ENCODE measurements at places on chromosomes 13 and 19.
A peak's percentile ranks its signal among the peaks of the same experiment; 100 is the strongest.

GRCh38 chr13:111186305-111186935 is 71.3 kb downstream of the ARHGEF7 start:
- no peak for DNase-seq

DNA sequence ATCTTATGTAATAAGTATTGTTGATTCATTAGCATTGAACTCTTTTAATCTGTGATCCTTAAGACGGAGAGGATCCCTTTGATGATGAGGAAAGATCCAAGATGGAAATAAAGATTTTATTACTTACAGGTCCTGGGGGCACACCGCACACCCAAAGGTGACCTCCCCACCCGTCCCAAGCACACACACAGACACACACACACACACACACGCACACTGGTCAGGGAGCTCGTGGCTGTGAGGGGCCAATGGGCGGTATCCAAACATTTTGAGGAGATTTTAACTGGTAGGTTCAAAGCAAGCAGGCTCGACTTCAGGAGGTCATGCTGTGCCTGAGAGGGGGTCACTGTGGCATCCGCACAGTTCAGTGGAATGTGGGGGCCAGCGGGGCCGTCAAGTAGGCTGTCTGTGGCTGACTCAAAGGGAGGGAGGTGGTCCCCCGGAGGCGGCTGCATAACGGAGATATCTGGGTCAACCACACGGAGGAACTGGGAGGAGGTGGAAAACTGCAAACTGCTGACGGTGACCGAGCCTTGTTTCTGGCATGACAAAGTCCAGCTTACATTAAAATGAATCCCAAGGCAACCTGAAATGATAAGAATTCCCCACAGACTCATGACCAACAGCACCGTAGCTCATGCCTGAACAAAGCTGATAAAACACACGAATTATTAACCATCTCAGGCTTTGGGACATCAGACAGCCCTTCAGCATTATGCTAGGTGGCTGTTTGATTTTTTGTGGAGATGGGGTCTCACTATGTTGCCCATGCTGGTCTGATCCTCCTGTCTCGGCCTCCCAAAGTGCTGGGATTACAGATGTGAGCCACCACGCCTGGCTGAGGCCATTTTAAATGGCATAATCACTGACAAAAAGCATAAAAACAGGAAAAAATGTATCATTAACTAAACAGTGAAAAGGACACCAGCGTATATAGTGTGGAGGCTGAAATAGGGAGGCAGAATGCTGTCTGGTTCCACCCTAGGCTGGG is 20.9 kb upstream of the SIGLEC11 start:
- DNase-seq, result no peak

- DNase-seq, result no peak
These were observed 29.9 kb downstream of the EFNA2 start for GRCh38 chr19:1315470-1316166.

- DNase-seq, result no peak
These were observed 1.9 kb downstream of the CBARP start for GRCh38 chr19:1235625-1236538.

DNA sequence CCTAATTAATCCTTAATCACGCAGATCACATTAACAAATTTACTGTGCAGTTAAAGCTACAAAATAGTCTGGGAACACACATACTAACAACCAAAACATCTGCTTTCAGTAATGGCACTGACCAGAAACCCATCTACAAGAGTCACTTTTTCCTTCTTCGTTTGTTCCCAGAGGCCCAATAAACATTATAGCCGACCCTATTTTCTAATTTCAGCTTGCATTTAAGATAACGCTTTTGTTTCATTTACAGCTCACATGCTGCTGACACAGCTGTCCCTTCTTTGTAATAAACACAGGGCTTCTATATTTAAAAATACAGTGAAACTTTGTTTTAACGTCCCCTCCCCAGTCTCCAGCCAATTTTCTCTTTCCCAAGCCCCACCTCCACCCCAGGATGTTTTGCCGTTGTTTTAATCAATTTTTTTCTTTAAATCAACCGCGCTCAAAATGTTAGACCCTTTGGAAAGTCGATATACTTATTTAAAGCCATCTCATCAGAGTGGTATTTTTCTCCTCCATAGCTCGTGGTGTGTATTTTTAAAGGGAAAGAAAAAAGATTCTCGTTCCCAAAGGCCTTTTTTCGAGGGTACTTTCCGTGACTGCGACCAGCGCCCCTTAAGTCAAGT is 1.7 kb upstream of the WBP4 start:
- DNase-seq, result no peak

GRCh38 chr13:79434556-79434955 is 28.5 kb upstream of the RBM26 start:
- DNase-seq, result no peak

DNA sequence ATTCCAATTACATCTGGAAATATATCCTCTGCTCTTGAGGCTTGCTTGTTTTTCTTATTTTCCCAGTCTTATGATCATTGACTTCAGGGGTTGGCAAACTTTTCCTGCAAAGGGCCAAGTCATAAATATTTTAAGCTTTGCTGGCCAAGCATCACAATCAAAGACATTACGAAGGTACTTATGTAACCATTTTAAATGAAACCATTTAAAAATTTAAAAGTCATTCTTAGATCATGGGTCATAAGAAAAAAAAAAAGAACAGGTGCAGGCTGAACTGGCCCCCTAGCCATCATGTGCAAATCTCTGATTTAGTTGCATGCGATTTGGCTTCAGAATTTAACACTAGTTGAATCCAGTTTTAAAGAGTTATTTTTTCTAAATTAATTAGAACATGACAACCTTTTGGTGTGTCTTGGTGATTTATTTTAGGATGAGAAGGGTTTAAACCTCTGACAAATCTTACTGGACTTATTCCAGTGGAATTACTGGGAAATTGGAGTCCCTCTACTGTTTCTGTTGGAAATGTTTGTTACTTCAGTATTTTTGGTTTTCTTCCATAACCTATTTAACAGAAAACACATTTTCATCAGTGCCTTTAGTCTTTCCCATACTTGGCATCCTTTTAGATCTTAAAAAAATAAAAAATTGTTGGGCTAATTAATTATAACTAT is 148.1 kb downstream of the NHLRC3 start:
- DNase-seq, result no peak

DNA sequence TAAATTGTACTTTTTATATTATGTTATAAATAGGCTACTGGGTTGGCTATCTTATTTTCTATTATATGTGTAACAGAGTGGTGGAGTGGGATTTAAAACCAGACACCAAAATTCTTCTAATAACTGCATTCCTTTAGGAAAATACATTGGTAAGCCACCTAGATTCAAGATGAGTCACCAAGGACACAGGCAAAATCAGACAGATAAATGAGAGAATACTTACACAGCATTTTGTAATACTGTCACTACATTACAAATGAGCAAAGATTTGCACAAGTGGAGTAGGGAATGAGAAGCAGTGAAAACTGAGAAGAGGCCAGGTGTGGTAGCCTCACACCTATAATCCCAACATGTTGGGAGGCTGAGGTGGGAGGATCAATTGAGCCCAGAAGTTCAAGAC is 6.2 kb upstream of the SPART start:
- DNase-seq, result no peak

DNA sequence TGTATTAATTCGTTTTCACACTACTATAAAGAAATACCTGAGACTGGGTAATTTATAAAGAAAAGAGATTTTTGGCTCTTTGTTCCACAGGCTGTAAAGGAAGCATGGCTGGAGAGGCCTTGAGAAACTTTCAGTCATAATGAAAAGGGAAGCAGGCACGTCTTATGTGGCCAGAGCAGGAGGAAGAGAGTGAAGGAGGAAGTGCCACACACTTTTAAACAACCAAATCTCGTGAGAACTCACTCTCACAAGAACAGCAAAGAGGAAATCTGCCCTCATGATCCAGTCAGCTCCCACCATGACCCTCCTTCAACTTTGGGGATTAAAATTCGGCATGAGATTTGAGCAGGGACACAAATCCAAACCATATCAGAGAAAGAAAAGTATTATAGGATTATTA is 1255.9 kb upstream of the MIR17HG start:
- no peak for DNase-seq

- DNase-seq, result no peak
These were observed 319.5 kb upstream of the OBI1 start for GRCh38 chr13:78978381-78978998.

- no peak for DNase-seq
These were observed 606.7 kb upstream of the KLHL1 start for GRCh38 chr13:70714993-70715392.

DNA sequence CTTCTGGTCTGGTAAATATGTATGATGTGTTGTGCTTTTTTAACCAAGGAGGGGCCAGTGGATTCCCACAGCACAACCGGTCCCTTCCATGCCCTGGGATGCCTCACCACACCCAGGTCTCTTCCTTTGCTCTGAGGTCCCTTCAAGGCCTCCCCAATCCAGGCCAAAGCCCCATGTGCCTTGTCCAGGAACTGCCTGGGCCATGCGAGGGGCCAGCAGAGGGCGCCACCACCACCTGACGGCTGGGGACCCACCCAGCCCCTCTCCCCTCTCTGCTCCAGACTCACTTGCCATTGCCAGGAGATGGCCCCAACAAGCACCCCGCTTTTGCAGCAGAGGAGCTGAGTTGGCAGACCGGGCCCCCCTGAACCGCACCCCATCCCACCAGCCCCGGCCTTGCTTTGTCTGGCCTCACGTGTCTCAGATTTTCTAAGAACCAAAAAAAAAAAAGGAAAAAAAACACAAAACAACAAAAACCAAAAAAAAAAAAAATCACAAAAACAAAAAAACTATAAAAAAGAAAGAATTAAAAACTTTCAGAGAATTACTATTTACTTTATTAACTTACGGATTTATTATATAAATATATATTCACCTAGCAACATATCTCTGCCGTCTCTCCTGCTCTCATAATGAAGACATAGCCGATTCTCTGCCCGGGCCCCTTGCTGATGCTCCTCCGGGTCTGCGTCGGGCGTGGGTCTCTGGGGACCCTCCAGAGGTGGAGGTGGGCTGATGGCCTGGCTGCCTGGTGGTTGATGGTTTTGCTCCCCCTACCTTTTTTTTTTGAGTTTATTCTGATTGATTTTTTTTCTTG is 14.4 kb downstream of the CAPN12 start:
- DNase-seq, result peak; percentile 61

DNA sequence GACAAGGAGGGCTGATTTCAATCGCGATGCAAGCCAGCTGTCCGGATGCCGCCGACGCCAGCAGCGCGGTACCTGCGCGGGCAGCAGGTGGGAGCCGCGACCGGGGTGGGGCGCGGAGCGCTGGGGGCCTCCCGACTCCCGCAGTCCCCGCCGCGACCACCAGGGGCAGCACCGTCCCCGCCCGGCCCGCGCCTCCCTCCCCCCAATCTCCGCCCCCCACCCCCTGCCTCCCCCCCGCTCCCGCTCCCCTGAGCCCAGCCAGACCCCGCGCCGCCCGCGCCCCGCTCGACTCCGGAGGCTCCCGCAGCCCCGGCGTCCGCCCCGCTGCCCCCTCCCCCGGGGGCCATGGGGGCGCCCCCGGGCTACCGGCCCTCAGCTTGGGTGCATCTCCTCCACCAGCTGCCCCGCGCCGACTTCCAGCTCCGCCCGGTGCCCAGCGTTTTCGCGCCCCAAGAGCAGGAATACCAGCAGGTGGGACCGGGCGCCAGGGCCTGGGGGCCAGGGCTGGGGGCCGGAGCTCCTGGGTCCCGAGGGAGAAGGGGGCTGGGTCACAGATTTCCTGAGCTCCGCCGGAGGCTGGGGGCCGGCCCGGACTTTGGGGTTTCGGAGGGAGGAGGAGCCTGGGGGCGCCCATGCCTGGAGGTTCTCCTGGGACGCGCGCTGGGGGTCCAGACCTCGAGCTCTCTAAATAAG is at the start of gene TTYH1:
TSS of gene TTYH1 (plus strand) at position 257 of the 693 bp plus-strand sequence. CDS start at position 346, 89 bp downstream.
- peak; percentile 23 for DNase-seq

- no peak for DNase-seq
These were observed 11.6 kb downstream of the SPATA13 start for GRCh38 chr13:24172071-24172470.

DNA sequence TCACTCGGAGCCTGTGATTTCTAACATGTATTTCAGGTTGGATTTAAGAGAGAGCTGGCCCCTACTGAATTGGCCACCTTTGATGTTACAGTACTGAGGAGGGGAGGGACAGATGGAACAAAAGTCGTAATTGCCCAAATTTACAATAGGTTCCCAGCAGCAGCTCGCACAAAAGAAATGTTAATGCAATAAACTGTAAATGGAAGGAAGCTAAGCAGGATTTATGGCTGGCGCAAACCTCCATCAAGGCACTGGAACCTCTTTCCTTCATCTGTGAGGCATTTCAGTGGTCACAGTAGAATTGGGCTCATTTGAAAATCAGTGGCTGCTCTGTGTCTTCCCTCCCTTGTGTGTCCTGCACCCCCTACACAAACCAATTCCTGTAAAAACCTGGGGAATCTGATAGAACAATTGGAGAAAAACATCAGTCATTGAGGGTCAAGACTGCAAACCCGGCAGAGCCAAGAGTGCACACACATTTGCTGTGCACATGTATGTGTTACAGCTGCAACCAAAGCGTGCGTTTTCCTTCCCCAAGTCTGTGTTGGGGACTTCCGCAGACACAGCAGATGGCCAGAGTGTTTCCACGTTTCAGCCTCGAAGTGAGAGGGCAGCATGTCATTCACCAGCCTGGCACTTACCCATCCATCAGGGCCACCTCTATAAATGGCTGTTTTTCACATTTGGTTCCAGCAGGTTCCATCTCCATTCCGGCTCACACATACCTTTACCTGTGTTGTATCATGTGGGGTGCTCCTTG is 192.8 kb downstream of the TM9SF2 start:
- DNase-seq, result no peak

- DNase-seq, result no peak
These were observed at the start of gene POSTN for GRCh38 chr13:37598597-37598996. Gene POSTN, minus strand, starts transcription at chr13:37598768. Its CDS starts 42 bp downstream, at chr13:37598726.

DNA sequence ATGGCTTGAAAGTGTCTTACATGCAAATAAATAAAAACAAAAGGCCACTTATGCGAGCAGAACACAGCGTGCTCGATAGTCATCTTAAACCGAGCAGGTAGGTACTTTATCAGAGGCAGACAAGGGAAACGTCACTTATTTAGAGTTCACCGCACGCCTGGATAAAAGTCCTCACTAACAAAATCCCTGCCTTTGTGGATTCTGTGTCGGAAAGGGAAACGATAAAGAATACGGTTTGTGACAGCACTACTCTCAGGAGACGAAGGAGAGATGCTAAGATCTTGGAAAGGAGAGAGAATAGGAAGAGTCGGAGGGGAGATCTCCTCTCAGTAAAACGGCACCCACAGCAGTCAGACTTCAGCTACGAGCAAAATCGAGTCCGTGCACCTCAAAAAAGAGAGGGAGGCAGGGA is 581 bp downstream of the RCBTB1 start:
- DNase-seq, result no peak

- DNase-seq, result peak; percentile 12
These were observed at the start of gene ZNF418 for GRCh38 chr19:57934820-57935665. Gene ZNF418, minus strand, starts transcription at chr19:57935402. Its CDS starts 1,580 bp downstream, at chr19:57933822.
